Stimulated activated CD4-positive, alpha-beta T cell treated with anti-CD3 and anti-CD28 coated beads, Interleukin-2, amount 100 ng/mL, for 24 hours (primary cell): ENCODE measurements at places on chromosomes 4 and X.

DNA sequence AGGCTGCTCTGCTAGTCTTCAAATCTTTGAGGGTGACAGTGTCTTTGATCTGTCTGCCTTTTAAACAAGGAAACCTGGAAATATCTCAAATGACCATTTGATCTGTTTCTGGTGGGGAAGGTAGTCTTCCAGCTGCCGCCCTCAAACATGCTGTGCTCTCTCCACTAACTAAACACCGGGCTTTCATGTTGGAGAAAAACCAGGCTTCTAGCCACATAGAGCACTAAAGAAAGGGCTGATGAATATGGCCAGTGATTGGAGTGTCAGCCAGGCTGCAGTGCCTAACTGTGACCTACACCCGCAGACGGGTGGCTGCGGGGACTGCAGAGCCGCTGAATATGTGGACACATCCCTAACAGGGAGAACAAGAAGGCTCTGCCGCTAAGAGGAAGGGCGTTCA, 85.9 kb downstream of the UNC5C start:
- no peak for DNase-seq

- DNase-seq: no peak
Observed at GRCh38 chrX:110417128-110417527, 58.5 kb downstream of the RTL9 start.

GRCh38 chrX:140733766-140734342, 24.3 kb downstream of the LINC00632 start:
- DNase-seq: no peak

- no peak for DNase-seq
Observed at GRCh38 chr4:153452658-153453378, 13.3 kb upstream of the TMEM131L start.

DNA sequence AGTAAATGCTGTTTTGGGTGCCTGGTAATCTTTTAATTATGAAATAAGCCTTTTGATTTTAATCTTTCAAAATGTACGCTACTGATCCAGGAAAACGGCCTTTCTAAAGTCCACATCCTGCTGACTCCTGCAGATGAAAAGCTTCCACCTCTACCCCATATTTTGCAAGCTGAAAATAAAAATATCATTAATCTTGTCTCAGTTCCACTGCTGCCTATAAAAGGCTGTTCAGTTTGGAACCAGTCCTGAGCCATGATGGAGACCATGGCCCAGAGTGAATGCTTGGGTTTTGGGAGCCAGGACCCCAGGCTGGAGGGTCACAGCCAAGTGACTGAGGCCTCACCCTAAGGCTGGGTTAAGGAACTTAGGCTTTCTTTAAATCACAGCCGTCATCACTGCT, 110.8 kb downstream of the AFF1 start:
- no peak for DNase-seq

DNA sequence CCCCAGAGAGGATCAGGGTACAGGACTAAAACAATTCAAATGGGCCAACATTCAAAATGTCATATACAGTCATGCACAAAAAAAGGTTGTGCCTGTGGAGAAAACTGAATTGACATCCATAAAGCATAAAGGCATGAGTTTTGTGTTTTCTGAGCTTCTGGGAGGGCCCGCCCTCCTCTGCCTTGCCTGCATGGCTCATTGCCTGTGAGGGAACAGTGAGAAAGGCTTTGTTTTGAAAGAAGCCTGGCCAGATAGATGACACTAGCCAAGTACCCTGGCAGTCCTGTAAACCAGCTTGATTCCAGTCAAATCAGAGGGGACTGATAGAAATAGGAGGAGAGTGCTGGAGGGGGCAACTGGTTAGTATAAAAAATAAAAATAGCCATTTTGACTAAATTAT, 194.3 kb downstream of the KIT start:
- no peak for DNase-seq

DNA sequence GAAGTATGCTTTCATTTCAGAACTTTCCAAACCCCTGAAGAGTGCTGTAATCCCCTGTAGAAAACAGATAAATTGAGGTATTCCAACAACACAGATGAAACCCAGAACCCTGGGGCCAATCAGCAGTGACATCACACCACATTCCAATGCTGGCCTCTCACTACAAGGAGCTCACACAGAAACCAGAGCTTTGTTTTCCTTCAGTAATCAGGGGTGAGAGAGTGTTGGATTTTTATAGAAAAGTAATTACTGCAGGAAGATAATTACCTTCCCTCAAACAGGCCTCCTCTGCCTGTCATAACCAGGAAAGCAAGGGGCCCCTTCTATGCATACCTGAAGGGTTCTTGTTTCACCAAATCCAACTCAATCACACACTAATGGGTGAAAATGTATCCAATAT, 246.2 kb downstream of the SCFD2 start:
- no peak for DNase-seq
